Small intestine (tissue), 16 donors: ENCODE measurements at places on chromosomes 11 and 22. TPM values are rescaled to one million over a fixed set of nuclear protein-coding genes. Genes with fewer than 3 reads are reported as not detected.

GRCh38 chr11:8911029-8911823 lies at the start of gene AKIP1:
Gene AKIP1 (plus strand): TSS chr11:8911189. CDS start chr11:8911450, 261 bp downstream.
- peak; percentile 95 for DNase-seq

- no peak for DNase-seq
These were observed 1110.4 kb downstream of the BRD1 start for GRCh38 chr22:48717076-48717810.

GRCh38 chr22:49202226-49202625 lies 625.4 kb downstream of the BRD1 start:
- DNase-seq: no peak

DNA sequence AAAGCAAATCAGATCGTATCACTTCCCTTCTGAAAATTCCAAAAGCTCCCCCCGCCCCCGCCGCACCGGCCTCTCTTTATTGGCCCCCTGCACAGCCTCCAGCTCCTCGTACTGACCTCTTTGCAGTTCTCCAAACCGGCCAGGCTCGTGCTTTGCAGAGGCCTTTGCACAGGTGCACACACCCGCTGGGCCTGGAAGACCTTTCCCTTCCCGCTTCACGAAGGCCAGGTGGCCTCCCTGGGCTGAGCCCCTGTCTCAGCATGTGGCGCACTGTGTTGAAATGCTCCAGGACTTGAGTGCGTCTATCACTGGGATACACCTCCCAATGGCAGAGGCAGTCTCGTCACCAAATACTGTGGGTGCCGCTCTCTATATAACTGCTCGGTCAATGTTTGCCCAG lies 13.2 kb upstream of the ADA2 start:
- DNase-seq: no peak

- DNase-seq: no peak
These were observed 117.6 kb upstream of the ARHGAP20 start for GRCh38 chr11:110829873-110830272.

GRCh38 chr22:22431271-22432220 lies 77.0 kb downstream of the ZNF280B start:
- DNase-seq: peak; percentile 65

GRCh38 chr22:36853407-36854099 lies 7.3 kb upstream of the NCF4 start:
- peak; percentile 39 for DNase-seq

- no peak for DNase-seq
These were observed 4.5 kb downstream of the PRDM11 start for GRCh38 chr11:45150943-45151342.

GRCh38 chr22:22936180-22936914 lies 48.7 kb downstream of the IGLL5 start:
- no peak for DNase-seq

The DEPDC7 gene
- 11.4 TPM for polyA plus RNA-seq

The TCIRG1 gene
- polyA plus RNA-seq: 365 TPM

The ARHGEF17 gene
- 54.8 TPM for polyA plus RNA-seq
